NCI-H1694 (cell line): ENCODE measurements at places on chromosomes 5 and 9.
A peak's percentile ranks its signal among the peaks of the same experiment; 100 is the strongest.

GRCh38 chr5:399296-400281 is 43.4 kb upstream of the EXOC3 start:
- peak; percentile 64 for DNase-seq

- DNase-seq: no peak
Measured at GRCh38 chr9:129801504-129801903, 1.5 kb upstream of the TOR1B start.

GRCh38 chr5:114174837-114175236 is 187.0 kb upstream of the KCNN2 start:
- DNase-seq: no peak

DNA sequence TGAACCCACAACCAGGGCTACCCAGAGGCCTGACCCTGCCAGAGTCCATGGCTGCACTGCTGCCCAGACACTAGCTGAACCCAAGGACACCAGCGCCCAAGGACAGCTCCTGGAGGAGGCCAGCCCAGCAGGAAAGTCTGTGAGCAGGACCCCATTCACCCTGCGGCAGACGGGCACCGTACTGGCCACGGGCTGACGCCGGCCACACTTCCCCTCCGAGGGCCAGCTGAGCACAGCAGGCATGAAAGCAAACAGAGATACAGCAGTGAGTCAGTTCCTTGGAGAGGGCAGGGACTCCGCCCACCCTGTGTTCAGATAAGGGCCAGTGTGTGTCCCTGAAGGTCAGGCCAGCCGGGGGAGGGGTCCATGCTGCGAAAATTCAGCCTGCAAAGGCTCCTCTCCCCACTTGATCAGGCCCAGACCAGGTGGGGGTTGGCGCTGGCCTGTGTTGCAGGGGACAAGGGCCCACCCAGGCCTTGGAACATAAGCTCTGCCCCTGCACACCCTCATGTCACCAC is 3.2 kb downstream of the RNF208 start:
- no peak for DNase-seq

DNA sequence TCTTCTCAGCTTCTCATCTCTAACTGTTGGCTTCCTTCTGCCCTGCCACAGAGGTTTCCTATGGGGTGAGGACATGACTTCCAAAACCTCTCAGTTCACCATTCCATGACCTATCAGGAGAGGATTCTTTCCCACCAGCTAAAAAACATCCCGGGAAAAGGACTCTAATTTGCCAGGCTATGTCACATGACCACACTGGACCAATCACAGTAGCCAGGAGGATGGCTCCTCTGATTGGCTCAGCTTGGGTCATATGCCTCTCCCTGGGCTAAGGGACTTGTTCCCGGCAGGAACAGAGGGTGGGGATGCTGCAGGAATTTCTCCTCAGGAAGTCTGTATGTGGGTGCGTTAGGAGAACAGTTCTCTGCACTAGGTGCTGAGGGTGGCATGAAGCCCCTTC is 40.3 kb upstream of the XPA start:
- no peak for DNase-seq

- DNase-seq: no peak
Measured at GRCh38 chr5:133696006-133696584, 83.8 kb upstream of the FSTL4 start.

GRCh38 chr5:57889558-57889957 is 406.9 kb upstream of the ACTBL2 start:
- DNase-seq: no peak
